Kidney tubule cell (primary cell): ENCODE measurements at places on chromosomes 7 and 10.

DNA sequence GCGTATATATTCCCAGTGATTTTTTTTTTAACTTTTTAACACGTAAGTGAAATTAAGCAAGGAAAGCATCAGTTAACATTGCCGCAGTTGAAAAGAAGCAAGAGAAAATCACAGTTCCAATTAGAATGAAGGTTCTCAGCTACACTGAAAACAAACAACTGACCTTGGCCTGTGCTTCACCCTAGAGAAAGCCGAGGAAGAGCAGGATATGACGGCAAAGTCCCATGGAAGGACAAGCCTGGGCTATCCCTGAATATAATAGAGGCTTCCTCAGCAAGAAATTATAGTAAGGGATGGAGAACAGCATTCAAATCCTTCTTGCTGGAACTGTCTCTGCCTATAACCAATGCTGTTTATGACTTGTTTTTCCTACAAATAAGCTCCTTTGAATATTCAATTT is 83.0 kb upstream of the INHBA start:
- no peak for DNase-seq

GRCh38 chr7:92850516-92850915 is 14.1 kb upstream of the CDK6 start:
- DNase-seq, result no peak

DNA sequence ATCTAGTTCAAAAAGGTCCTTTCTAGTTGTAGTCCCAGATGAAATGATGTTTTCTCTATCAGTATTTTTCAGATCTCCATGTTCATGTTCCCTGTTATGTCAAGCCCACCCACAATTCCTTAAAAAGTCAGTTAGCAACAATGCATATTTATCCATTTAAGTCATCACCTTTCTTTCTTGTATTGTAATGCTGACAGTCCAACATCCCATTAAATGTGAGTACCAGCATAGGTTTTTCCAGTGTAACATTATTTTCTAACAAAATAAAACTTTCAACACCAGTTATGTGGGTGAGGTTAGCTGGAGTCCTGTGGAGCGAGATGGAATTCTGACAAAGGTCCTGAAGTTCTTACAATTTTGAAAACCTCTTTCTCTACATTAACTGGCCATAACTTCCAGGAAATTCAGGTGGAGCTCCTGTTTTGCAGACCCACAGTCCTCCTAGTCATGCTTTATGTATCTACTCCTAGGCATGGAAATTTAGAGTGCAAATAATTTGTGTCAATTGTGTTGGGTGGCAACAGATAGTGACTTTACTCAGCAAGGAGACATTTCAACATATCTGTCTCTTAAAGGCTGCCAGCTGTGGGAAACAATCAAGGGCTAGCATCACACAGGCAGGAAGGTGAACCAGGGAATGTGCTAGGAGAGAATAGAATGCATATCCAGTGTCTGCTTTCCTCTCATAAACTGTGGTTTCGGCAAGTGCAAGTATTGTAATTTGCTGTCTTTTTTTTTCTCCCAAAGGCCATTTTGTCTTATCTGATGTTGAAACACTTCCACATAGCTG is 162.6 kb downstream of the MTERF1 start:
- DNase-seq, result no peak

DNA sequence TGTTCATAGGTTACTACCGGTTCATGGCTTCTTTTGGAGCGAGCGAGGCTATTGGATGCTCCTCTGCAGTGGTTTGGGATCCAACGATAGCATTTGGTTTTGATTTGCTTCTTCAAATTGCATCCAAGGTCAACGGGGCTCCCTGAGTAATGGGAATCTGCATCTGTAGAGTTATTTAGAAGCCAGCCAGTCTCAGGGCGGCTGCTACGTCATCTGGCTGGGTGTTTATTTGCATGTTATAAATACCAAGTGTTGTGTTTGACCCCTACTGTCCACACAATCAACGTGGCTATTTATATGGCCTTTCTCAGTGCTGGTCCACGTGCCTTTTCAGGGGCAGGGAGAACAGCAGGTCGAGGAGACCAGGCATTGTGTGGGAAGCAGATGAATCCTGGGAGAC is 137.7 kb downstream of the PRPF18 start:
- no peak for DNase-seq

- DNase-seq, result no peak
Observed at GRCh38 chr7:13352677-13353076, 636.8 kb downstream of the ETV1 start.

DNA sequence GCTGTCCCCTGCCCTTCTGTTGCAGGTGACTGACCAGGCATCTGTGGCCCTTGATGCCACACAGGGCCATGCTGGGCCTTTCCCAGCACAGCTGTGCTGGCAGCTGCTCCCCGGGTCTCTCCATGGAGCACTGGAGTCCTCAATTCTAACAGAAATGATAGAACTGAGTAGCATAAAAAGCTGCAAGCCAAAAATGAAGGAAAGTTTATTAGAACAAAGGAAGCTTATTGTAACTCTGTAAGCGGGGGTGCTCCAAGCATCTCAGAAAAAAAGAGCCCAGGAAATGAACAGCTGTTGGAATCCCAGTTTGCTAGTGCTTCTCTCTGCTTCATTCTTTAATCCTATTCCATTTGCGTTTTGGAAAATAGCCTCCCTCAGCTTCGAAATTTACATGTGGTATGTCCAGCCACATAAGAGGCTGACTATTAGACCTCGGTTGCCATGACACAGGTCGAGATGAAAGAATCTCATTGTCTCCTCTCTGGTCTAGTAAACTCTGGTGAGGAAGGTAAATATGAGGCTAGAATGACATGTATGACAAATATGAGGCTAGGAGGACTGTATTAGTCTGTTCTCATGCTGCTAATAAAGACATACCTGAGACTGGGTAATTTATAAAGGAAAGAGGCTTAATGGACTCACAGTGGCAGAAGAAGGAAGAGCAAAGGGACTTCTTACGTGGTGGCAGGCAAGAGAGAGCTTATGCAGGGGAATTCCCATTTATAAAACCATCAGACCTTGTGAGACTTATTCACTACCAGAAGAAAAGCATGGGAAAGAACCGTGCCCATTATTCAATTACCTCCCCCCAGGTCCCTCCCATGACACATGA is 23.7 kb downstream of the EPDR1 start:
- DNase-seq, result peak; percentile 86
